ENCODE measurements at places on chromosomes 4 and X.

DNA sequence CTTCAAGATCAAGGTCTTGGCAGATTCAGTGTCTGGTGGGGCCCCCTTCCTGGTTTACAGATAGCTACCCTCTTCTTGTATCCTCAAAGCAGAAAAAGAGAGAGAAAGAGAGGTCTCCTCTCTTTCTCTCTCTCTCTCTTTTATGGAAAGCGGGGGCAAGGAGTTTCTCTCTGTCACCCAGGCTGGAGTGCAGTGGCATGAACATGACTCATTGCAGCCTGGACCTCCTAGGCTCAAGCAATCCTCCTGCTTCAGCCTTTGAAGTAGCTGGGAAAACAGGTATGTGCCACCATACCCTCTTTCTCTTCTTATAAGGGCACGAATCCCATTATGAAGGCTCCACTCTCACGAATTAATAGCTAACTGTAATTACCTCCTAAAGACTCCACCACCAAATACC lies 20.2 kb downstream of the RAB9B start:
- no peak for DNase-seq

- DNase-seq, result no peak
Observed at GRCh38 chrX:38318196-38318595, 9.1 kb downstream of the RPGR start.

DNA sequence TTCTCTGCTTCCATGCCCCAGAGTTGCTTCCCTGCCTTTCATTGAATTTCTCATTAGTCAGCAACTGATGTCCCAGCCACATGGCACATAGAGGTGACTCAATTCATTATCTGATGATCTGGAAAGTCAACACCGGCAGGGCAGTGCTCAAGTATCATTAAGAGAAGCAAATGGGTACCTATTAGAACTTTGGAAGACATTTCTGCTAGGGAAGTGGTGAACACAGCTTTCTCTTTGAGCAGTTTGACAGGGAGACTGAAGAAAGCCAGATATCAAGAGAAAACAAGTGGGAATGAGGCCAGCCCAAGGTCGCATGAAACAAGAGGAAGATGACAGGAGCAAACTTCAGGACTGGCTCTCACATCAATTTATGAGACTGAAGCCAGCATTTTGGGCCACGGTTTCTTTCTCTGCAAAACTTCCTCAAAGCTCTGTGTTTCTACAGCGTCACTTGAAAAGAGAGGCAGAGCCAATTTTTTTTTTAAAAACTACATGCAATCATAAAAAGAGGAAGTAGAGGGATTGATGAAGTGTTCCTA lies 108.3 kb upstream of the RPS6KA3 start:
- DNase-seq, result peak; percentile 50

DNA sequence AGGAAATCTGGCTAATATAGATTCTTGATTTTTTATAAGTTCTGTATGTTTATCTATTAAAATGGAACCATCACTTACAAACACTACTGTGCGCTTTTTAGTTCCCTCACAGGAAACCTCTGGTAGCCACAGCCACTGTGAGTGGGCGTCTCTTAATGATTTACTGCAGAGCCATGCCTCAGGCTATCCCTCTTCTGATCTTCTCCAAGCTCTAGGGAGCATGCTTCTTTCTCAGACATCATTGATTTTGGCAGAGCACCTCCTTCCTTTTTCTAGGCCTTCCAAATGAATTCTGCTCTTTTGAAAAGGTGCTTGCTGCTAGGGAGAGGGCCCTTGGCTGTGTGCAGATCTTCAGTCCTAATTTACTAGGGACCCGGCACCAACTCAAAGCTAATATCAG lies 61.1 kb upstream of the STS start:
- DNase-seq, result peak; percentile 4
